Iris pigment epithelial cell (primary cell): ENCODE measurements at places on chromosomes 16 and 17.

- DNase-seq = no peak
These were observed 1.4 kb downstream of the NFAT5 start for GRCh38 chr16:69566981-69567680.

GRCh38 chr16:87560428-87561199 lies 41.7 kb upstream of the JPH3 start:
- peak; percentile 36 for DNase-seq

DNA sequence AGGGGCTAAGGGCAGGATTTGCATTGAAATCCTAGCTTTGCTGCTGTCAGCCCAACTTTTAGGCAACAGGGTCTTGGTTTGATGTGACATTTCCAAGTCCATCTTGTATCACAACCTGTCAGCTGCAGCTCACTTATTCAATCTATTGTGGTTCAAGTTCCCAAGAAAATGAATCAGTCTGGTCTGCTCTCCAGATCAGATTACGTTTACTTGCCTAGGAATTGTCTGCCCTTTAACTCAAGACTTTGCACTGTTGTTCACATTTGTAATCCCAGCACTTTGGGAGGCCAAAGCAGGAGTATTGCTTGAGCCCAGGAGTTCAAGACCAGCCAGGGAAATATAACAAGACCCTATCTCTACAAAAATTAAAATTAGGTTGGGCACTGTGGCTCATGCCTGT lies 10.0 kb downstream of the STX4 start:
- no peak for DNase-seq

GRCh38 chr17:4530799-4531730 lies 24.1 kb downstream of the MYBBP1A start:
- DNase-seq = peak; percentile 16

DNA sequence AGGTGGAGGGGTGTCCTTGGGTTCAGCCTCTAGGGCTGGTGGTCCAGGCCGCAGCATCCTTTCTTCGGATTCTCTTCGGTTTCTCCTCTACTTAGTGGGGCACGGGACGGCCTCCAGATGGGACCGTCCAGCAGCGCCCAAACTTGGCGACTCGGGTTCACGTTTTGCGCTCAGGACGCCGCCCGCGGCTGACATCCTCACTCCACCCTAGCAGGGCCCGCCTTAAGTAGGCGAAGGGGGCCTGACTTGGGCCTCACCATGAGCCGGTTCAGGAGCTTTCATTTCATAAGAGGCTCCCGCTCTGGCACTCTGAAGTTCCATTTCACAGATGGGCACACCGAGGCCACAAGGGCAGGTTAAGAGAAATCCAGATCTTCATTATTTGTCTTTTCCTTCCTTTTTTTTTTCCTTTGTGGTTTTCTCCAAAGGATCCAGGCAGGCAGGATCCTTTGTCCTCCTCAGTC lies 141.2 kb downstream of the SEC14L1 start:
- no peak for DNase-seq

- DNase-seq = peak; percentile 85
These were observed 36.2 kb downstream of the LDHD start for GRCh38 chr16:75080205-75081029.

GRCh38 chr17:3888343-3889171 lies 4.3 kb downstream of the CAMKK1 start:
- peak; percentile 96 for DNase-seq

- DNase-seq = no peak
These were observed 1.2 kb upstream of the ABCA3 start for GRCh38 chr16:2341456-2342447.

DNA sequence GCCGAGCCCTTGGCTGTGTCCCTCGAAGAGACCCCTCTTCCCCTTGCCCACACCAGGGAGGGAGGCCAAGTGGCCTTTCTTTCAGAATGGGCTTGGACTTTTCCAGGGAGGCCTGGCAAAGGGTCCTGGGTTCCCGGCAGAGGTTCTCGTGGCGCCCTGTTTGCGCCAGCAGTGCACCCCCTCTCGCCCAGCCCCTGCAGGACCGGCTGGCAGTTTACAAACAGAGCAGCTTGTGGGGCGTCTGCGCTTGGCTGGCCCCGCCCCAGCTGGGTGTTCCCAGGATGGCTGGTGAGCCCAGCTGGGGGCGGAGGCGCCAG lies 137.8 kb upstream of the CIBAR2 start:
- no peak for DNase-seq
